ENCODE measurements at places on chromosomes 1 and 21.

GRCh38 chr1:75273110-75273509, 138.9 kb downstream of the LHX8 start:
- no peak for DNase-seq

- DNase-seq, result peak; percentile 90
Observed at GRCh38 chr1:28648474-28649198, at the start of gene RNU11. TSS of gene RNU11 (plus strand) at chr1:28648600.

DNA sequence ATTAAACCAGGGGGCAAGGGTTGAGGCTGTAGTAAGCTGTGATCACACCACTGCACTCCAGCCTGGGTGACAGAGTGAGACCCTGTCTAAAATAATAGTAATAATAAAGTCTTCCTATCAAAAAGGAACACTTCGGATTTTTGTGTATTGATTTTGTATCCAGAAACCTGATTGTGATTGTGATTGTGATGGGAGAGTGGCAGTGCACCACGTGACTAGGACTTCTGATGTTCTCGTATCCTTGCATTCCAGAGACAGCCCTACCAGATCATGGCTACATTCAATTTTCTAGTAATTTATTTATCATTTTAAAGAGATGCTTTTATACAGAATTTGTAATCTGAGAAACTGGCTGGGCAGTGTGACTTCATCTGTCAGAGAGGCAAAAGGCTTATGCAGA, 2.6 kb upstream of the KIF1B start:
- no peak for DNase-seq

DNA sequence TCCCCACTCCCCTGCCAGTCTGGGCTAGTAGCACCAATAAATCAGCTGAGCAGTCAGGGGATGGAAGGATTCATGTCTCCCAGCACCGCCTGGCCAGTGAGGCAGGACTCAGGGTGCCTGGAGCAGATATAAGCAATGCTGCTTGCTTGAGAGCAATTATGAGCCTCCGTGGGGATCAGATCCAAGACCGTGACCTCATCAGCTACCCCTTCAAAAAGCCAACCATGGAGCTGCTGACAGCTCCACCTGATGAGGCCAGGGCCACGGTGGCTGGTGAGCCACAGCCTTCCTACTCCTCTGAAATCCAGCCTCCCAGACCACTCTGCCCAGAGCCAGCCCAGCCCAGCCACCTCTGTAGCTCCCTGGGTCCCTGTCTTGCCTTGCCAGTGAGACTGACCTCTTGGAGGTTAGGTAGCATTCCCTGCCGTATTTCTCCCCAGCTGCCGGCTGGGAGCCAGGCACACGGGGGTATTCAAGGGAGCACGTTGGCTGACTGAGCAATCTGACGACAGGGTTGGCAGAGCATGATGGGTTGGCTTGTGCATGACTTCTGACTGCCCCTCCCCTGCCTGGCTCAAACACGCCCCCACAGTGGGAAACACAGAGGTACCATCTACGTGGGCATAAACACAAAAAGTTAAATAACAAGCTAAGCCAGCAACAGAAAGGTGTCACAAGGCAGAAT, 28.4 kb downstream of the SYT2 start:
- DNase-seq, result no peak

DNA sequence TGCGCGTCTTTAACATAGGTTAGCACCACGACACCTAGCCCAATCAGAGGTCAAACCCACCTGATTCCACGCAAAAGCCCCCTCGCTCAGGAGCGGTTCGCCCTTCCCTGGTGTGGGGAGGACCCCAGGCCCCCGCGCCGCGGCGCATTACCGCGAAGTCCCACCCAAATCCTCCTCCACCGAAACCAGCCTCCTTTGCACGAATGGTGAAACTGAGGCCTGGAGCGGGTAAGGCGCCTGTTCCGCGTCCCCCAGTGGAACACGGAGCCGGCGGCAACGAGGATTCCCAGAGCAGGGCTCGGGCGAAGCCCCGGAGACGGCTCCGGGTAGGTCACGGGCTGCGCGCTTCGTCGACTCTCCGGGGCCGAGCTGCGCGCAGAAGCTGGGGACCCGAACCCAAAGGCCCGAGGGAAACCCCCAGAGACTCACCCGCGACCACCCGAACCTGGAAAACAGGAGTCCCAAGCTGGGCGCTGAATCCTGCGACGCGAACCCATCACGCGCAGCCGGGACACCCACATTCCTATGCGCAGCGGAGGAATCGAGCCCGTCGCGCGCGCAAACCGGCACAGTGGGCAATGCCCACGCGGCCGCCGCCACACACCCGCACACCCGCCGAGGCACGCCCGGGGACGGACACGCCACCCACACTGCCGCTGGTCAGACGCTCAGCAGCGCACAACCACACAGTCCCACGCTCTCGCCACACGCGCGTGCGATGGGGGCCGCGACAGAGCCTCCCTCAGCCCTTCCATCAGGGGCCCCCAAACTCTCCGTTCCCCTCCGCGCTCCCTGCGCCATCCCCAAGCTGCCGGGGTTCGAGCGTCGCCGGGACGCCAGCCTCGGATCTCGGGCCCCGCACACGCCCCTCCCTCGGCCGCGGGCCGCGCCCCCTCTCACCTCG, 507 bp downstream of the GLIS1 start:
- no peak for DNase-seq

- DNase-seq, result no peak
Observed at GRCh38 chr1:8398677-8399076, 80.8 kb downstream of the SLC45A1 start.

DNA sequence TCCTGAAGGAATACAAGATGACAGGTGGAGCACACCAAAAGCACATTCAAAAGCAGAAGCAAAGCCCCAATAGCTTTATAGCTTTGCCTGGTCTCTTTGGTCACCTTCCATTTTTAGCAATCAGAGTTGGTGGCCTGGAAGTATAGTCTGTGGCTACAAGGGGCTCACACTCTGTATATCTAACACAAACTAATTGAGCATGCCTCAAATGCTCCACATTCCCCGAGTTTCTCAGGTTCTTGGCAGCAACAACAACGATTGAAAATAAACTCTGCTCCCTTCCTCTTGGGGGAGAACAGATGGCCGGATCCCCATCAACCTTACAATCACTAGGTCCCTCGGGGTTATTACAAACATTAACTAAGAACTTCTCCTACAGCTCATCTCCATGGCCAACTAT, 24.9 kb upstream of the TADA1 start:
- no peak for DNase-seq
